CD4-positive, alpha-beta memory T cell (primary cell): ENCODE measurements at places on chromosomes 5 and 9. TPM values are rescaled to one million over a fixed set of nuclear protein-coding genes. Genes with fewer than 3 reads are reported as not detected.

TMOD1 gene
- total RNA-seq = 2.7 TPM

DNA sequence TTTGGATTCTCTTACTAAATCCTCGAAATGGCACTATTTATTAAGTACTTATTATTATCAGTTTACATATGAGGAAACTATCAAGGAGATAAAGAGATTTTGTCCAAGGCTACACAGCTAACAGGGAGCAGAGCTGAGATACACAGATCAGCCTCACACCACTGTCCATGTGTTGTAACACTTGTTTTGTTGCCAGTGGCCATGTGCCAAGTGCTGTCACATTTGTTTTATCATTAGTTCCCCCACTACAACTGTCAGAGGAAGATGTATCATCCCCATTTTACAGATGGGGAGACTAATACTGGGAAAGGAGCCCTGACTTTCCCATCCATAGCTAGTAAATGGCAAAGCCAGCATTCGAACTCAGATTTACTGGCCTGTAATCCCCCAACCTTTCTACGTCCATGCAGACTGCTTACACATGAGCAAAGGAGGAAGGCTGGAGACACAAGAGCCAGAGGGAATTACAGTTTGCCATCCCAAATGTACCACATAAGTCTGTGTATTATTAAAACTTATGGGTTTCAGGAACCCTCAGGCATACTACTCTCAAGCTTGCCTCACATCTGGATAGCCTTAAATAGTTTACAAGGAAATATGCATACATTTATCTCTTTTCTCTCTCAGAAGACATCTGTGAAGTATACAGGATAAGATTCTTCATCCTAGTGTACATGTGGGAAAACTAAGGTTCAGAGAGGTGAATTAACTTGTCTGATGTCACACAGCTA lies 25.1 kb downstream of the PAPPA start:
- no peak for DNase-seq

DNA sequence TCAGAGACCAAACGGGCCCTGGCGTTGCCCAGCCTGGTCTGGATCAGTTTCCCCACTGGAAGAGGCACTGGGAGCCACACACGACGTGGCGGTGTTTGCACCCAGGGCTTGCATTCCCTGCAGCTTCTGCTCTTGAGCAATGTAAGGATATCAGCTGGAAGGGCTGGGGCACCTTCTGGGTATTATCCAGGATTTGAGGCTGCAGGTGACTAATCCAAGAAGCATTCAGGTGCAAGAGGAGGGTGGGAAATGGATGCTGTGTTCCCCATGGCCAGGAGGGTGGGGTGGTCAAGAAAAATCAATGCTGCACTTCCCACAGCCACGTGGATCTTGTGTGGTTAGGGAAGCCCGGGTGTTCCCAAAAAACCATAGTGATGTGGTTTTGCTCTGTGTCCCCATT lies 430.9 kb downstream of the IRX2 start:
- DNase-seq = no peak

DNA sequence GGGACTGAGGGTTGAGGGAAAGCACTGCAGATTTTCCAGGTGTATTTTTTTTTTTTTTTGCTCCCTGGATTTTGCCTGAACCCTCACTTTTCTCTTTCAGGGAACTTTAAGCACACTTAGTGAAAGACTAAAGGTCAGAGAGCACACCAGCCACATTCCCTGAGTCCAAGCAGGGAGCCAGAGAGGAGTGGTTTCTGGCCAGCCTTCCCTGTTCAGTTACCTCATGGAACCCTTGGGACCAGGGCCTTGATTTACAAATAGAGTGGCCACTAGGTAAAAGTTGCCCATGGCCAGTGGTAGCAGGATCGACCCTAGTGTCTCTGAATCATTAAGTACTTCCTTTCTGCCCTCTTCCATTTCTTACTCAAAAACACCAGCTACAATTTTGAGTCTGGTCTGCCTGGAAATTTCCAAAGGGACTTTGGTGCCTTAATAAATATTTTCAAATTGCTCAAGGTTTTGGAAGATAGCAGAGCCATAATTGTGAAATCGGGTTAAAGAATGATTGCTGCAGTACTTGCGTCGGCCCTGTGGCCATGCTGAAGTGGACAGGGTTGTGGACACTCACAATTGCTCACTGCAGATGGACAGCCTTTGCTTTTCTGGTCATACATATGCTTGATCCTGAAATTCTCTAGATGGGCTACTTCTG lies 14.5 kb downstream of the PALM2AKAP2 start:
- no peak for DNase-seq

DNA sequence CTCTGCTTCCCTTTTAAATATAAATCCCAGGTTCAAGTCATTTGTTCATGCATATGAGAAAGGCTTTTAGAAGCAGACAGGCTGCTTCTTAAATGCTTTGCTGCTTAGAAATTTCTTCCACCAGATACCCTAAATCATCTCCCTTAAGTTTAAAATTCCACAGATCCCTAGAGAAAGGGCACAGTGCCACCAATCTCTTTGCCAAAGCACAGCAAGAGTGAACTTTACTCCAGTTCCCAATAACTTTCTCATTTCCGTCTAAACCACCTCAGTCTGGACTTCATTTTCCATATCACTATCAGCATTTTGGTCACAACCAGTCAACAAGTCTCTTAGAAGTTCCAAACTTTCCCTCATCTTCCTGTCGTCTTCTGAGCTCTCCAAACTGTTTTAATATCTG lies 679.8 kb upstream of the FTMT start:
- no peak for DNase-seq

DNA sequence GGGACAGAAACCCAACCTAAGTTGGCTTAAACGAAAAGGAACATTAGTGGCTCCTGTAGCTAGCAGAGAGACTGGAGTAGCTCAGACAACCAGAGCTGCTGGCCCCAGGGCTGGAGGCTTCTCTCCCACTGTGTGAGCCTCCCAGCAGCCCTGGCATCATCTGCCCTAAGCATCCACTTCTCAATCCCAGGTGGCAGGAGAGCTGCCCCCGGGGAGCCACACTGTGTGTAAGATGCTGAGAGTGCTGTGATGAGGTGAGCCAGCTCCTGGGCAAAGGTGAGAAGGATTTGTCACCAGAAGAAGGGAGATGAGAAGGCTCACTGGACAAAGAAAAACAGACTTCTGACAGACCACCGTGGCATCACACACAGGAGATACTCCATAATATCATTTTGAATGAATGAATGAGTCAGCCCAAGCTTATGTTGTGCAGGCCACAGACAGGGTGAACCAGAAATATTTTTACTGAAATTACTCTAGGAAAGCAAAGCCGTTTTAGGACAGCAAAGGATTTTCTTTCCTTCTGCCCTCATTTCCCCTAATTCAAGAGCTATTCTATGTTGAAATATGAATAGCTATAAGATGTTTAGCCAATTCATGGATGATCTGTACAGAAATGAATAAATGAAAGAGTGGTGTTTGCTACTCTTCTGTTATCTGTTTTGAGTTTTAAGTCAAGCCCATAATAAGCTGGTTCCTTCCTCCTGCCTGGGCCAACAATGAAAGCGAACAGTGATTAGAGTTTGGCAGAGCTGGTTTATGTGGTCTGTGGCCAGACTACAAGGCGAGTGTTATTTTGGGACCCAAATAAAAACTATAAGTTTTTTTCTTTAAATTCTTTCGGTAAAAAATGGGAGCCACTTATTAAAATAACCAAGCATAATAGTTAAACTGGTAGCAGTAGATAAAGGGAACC lies 57.4 kb upstream of the ECM2 start:
- DNase-seq = no peak
